Activated CD4-positive, alpha-beta T cell treated with anti-CD3 and anti-CD28 coated beads, Interleukin-2, amount 50 U/mL, for 16 hours (primary cell): ENCODE measurements at places on chromosomes 4 and X.

DNA sequence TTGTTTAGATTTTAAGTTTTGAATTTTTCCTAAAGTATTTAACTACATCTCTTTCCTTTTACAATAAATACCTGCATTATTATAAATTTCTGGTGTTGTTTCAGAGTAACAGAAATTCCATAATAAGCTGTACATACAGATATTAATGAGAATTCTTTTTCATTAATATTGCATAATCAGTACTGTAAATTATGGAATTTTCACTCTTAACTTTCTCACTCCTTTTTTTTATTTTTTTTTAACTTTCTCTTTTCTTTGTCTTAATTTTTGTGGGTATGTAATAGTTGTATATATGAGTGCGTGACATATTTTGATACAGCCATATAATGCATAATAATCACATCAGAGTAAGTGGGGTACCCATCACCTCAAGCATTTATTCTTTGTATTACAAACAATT is 110.5 kb downstream of the KLHL8 start:
- no peak for DNase-seq

DNA sequence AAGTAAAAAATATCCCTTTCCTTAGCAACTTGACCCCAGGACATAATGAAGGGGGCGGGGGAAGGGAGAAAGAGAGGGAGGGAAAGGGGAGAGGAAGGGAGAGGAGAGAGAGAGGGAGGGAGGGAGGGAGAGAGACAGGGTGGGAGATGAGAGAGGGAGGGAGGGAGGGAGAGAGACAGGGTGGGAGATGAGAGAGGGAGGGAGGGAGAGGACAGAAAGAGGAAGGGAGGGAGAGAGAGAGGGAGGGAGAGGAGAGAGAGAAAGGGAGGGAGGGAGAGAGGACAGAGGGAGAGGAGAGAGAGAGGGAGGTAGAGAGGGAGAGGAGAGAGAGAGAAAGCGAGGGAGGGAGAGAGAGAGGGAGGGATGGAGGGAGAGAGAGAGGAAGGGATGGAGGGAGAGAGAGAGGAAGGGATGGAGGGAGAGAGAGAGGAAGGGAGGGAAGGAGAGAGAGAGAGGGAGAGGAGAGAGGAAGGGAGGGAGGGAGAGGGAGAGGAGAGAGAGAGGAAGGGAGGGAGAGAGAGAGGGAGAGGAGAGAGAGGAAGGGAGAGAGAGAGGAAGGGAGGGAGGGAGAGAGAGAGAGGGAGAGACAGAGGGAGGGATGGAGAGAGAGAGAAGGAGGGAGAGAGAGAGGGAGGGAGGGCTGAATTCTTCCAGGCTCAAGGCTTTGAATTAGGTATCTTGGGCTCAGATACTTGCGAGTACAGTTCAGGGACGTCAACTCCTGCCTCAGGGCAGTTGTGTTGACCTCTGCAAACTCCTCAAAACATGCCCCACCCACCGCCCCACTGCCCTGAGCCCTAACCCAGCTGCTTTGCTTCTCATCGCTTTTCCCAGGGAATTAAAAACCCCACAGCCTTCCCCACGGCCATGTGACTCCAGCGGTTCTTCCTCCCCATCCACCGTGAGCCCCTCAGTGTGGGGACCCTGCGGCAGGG is 40.0 kb upstream of the ADRA2C start:
- no peak for DNase-seq

DNA sequence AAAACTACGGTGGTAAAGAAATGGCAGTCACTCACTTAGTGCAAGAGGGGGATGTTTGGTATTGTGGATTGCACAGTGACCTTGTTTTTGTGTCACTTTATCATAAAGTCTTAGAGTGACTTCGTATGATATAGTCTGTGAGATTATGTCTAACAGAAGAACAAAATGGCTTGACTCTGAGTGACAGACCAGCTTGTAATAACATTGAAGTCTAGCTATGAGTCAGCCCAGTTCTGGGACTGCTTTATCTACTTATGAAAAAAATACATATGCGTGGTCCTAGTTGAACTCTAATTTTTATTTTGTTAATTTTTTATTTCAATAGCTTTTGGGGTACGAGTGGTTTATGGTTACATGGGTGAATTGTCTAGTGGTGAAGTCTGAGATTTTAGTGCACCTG is 20.0 kb downstream of the DCLK2 start:
- DNase-seq = no peak

DNA sequence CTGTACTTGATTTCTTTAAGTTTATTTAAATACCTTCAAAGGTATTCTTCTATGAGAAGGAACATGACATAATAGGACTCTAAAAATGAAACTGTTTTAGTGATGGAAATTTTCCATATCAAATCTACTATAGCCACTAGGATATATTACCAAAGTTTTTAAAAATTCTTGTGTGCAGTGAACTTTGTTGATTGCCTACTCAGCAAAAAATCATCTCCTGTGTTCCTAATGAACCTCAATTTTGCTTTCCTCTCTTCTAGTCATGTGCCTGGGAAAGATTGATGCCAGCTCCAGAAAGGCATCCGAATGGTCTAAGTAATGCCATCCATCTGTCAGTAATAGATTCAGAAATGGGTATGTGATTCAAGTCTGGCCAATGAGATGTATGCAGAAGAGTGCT is 111.1 kb downstream of the ANXA3 start:
- no peak for DNase-seq

GRCh38 chrX:1412551-1413161 is 20.7 kb upstream of the SLC25A6 start:
- no peak for DNase-seq

- no peak for DNase-seq
Observed at GRCh38 chrX:45602151-45602550, 401.5 kb upstream of the DIPK2B start.

DNA sequence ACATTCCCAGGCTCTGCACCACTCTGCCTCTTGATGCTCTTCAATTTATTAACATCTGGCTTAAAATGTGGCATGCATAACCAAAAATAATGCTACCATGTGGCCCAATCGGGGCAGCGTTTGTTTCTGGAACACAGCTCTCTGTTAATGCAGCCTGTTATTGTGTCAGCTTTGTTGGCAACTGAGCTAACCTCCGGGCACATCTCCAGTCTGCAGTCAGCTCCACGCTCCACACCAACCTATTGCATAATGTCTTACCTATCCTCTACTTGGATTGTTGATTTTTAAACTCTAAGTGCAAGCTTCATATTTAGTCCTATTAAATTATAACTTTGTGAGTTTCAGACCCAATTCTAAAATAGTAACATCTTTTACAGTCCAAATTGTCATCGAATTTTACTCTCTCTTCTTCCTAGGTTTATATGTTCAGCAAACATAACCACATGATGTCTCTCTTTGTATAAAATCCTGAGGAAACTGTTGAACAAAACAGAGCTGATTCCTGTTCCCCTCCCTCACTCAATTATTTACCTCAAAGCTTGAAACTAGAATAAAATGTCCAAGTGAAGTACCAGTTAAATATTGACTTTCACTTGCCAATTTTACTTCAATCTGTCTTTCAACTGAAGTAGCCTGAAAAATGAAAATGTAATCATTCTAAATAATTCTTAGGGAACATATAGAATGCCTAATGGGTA is 92.2 kb upstream of the RAPGEF2 start:
- no peak for DNase-seq

DNA sequence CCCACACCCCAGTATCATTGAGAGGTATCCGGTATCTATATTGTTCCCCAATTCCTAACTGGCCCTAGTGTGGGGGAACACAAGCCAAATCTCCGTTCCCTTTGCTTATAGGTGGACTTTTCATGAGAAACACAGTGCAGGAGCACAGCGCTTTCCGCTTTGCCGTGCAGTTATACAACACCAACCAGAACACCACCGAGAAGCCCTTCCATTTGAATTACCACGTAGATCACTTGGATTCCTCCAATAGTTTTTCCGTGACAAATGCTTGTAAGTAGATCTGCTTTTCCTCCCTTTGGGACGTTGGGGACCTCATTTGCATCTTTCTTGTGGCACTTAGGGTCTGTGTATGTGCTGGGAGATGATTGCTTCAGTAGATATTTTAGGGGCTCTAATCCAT is 1.6 kb downstream of the GRIA3 start:
- DNase-seq = no peak

GRCh38 chrX:134548257-134549201 is 88.6 kb downstream of the HPRT1 start:
- peak; percentile 38 for DNase-seq

GRCh38 chrX:50097071-50097470 is 103.7 kb downstream of the AKAP4 start:
- DNase-seq = no peak

DNA sequence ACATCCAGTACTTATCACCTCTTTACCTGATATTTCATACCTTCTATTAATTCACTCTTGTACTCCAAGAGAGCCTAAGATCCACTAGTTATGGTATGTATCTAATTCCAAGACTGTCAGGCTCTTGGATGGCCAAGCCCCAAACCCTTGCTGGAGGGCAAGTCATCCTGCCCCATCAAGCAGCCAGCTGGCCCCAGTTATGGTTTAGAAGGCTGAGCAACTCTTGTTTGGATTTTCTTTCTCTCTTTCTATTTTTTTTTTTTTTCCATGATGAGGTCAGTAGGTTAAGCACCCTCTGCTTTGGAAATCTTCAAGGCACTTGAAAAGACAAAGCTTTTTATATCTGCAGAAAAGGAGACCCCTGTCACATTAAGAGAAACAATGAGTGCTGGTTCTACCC is 10.9 kb upstream of the FGF16 start:
- DNase-seq = no peak

DNA sequence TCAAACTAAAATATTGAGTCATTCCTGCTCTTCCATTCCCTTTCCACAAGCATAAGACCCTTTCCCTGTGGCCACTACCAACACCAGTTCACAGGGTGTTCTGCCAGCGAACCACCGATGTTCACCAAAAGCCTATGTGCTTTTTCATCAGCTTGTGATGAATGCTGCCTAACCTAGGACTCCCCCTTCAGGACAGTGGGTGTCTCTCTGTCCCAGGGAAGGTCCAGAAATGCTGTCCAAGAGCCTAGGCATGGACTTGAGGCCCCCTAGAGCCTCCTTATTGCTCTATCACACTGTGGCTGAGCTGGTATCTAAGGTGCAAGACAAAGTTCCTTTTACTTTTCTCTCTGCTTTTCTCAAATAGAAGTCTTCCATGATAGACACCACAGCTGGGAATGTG is 1015.6 kb downstream of the PCDH19 start:
- DNase-seq = no peak

DNA sequence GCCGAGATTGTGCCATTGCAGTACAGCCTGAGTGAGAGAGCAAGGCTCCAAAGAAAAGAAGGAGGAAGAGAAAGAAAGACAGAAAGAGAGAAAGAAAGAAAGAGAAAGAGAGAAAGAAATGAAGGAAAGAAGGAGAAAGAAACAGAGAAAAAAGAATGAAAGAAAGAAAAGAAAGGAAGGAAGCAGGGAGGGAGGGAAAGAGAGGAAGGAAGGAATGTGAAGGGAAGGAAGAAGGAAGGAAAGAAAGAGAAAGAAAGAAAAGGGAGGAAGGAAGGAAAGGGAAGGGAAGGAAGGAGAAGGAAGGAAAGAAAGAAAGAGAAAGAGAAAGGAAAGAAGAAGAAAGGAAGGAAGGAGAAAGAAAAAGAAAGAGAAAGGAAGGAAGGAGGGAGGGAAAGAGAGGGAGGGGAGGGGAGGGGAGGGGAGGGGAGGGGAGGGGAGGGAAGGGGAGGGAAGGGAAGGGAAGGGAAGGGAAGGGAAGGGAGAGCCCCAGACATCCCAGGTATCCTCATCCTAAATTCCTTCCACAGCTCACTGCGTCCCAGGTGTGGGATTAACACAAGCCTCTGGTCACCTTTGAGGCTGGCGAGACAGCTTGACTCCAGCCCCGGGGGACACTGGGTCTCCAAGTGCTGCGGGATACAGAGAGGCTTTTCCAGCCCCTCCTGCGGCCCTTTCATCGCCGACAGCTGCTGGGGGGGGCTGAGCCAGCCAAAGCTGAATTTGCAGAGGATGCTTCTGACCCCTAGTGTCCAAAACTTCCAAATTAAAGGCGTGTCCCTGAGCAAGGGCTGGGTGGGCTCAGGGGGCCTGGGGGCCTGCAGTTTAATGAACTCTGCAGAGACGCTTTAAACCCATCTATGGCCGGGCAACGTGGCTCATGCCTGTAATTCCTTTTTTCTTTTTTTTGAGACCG is 24.2 kb upstream of the CSF2RA start:
- no peak for DNase-seq

- no peak for DNase-seq
Observed at GRCh38 chrX:81082649-81083048, 119.1 kb downstream of the HMGN5 start.
